Activated naive CD4-positive, alpha-beta T cell treated with anti-CD3 and anti-CD28 coated beads, Interleukin-2, amount 50 U/mL, for 16 hours (primary cell): ENCODE measurements at places on chromosomes 5 and 9.

DNA sequence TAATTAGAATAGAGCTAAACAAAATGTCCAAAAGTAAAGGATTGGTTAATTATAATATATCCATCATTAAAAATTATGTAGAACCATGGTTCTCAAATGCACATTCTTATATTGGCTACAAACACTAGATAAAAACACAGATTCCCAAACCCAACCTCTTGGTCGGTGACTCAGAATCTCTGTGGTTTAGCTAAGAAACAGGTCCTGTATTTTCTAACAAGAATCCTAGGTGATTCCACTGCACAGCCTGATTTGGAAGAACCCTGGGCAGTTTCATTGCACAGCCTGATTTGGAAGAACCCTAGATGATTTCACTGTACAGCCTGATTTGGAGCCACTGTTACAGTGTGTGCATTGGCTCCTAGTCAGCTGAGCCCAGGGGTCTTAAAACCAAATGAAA lies 67.9 kb downstream of the KIAA1958 start:
- DNase-seq, result no peak

DNA sequence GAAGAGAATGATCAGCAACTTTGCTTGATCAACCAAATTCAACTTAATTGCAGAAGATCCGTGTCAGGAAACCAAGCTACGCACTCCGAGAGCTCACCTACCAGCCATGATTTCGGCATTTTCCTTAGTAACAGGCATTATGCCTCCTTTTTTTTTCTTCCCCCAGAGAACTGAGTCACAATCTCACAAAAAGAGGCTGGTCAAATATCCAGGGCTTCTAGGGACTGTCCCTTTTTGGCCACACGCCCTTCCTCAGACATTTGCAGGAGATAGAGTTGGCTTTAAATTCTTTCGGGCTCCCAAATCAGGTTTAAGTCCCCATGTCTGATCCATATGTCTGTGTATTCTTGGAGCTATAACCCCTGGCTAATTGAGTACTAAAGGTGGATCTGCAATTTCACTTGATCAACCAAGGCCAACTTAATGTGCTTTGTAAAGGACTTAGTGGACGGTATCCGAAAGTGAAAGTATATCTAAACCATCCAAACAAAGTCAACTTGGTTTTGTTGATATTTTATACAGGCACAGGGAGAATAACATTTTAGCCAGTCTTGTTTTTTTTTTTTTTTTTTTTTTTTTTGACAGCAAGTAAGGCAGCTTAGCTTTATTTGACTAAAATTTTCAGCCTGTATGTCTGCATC lies 100.8 kb upstream of the TBCA start:
- no peak for DNase-seq

DNA sequence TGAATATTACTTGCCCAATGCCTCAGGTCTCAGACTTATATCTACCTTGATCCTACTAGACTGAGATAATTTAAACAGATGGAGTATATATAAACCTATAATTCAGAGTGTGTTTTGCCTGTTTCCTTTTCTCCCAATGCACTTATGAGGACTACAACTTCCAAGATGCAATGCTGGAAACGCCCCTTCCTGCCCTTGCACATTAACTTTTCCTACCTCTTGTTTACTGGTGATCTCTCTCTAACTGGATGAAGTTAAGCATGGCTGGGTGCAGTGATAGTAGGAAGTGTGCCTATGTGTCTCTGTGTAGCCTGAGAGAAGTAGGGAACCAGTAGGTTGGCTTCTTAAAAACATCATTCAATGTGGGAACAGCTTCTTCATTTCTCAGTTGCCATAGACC lies 115.2 kb downstream of the SVEP1 start:
- no peak for DNase-seq

GRCh38 chr5:132008961-132009680 lies 2.3 kb downstream of the ACSL6 start:
- peak; percentile 9 for DNase-seq

GRCh38 chr9:87602933-87603643 lies 105.4 kb downstream of the DAPK1 start:
- no peak for DNase-seq

DNA sequence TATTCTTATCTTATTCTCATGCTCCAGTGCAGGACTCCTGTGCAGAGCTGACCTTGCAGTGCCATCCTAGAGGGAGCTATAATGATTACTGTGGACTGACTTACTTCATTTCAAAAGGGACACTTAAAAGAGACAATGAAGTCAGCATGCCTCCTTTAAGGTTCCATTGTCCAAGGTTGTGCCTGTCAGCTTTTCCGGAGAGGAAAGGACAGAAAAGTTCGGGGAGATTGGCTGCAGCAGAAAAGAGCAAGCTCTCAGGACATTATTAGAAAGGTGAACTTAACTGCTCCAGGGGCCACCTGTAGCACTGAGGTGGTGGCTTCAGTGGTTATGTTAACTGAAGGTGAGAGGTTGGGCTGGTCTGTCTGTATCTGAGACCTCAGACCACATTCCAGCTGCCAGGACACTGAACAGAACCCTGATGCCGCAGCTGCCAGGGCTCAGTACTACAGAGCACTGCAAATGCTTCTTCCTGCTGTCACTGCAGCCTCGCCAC lies 112.9 kb downstream of the ST8SIA4 start:
- DNase-seq, result no peak

DNA sequence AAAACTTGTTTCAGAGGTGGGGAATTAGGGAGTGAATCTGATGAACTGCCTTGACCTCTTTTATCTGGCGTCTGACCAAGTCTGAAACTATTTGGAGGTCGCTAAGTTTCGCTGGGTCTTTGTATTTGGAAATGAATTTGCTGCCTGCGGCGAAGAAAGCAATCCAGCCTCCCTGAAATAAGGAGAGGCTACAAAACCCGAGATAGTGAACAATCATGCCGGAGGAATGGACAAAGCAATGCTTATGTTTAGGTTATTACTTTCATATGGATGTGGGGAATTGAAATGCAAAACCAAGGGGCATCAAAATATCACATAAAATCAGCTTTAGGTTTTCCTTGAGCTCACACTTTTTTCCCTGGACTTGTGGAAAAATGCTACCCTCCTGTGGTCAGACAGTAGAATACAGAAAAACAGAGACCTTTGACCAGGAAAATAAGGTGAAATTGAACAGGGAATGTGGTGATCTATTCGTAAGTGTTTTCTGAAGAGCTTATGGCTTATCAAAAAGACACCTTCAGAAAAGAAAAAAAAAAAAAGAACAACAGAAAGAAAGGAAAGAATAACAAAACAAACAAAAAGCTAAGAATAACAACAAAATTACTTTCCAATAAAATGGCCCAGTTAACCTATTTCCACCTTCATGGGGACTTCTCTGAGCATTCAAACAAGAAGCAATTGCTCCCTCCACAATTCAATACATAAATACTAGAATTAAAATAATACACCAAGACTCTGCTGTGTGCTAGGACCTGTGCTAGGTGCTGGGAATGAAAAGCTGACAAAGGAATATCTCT lies 68.6 kb upstream of the DPYSL3 start:
- no peak for DNase-seq

DNA sequence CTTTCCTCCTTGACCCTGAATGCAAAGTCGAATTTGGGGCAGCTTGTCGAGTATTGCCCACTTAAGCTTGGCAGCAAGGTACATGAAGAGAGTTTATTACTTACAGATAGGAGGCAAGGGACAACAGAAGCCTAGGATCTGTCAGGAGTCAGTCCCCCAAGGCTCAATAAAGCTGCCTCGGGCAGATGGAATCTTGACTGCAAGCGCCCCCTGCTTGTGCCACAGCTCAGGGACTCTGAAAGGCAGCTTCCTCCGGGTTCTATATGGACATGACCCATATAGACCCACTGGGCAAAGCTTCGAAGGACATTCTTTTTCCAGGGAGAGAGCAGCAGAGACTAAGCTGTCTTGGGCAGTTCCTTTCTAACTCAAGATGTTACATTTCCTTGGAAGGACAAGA lies 971.5 kb downstream of the EFNA5 start:
- DNase-seq, result no peak

DNA sequence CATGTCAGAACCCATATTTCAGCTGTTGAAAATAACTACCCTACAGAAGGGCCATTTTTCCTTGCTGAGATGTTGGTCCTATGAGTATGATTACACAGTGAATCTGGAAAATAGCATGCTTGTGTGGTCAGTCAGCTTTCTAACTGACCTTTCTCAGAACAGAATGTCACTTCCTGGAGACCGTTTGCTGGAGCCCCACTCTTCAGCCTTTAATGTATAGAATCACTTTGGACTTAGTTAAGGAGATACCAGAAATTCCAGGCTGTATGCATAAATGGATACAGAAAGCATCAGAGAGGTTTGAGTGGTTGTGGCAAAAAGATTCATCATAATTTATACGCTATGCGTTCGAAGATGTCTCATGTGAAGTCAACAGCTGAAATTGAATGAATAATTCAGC lies 488.1 kb downstream of the EBF1 start:
- no peak for DNase-seq

GRCh38 chr5:152246401-152246800 lies 158.7 kb downstream of the NMUR2 start:
- DNase-seq, result no peak

- no peak for DNase-seq
Measured at GRCh38 chr9:31372799-31373587, 1011.5 kb upstream of the ACO1 start.

GRCh38 chr5:142484821-142485387 lies 160.1 kb upstream of the SPRY4 start:
- no peak for DNase-seq

DNA sequence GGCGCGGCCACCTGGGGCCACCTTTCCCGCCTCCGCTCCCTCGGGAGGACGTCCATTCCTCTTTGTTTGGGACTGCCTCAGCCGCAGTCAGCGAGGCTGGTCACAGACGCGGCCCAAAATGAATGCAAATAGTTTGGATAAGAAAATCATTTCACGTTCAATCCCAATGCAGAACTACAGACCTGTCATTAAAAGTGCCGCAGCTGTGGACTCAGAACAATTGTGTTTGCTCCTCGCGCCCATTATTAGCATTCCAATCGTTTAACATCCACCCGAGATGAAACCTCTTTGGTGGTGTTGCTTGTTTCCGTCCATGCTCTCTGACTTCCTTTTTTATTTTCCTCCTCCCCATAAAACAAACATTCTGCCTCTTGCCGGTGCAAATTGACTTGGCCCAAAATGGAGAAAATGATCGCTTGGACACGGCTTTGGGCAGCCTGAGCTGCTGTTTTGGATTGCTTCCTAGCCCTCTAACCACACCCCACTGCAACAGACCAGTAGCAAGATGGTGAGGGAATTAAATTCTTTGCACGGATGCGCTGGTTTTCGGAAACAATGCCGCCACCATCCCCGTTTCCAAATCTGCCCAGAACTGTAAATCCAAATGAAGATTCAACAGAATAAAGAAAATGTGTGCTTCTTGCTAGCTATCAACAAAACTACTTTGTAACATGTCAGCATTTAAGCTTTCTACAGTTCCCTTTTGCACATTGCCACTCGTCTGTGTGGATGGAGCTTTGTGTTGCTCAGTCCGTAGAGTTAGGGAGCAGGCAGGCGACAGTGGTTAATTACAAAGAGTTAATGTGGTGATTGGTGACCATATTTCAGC lies 784 bp downstream of the NLN start:
- no peak for DNase-seq

DNA sequence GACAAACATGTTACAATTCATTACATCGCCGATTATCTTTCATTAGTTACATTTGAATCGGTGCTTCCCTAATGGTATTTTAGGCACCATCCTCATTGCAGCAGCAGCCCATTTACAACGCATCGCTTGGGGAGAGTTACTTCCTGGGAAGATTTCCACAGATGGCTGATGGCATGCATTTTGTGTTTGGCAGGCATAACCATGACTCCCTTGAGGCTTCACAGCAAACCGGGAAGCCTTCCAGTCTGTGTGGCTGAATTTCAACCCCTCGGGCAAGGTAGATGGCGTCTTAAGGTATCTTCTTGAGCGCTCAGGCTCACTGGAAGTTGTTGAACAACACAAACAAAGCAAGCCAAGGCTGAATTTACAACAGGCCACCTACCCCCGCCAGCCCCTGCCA lies 1.6 kb upstream of the DNAH5 start:
- DNase-seq, result no peak

DNA sequence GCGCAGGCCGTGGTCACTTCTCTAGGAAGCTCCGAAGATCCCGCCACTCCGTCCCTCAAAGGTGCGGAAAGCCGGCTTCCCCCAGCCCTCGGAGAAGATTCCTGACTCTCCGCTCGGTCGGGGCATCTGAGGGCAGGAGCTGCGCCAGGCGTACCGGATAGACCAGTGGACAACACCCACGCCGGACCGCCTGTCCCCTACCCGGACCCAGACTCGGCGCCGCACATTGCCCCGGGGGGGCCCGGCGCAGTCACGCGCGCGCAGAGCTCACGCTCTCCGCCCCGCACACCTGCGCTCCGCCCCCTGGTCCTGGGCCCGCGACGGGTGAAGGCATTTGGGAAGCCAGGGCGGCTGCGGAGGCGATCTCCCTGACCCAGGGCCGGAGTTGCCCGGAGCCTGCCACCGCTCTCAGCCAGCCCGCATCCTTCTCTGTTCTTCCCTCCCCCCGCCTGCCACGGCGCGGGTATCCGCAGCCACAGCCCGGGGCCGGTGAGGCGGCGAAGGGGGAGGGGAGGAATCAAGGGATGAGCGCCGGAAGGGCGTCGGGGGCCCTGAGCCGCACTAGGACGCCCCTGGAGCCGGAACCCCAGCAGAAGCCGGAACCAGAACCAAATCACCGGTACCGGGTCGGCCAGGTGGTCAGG lies 448 bp downstream of the RELL2 start:
- DNase-seq, result peak; percentile 74

DNA sequence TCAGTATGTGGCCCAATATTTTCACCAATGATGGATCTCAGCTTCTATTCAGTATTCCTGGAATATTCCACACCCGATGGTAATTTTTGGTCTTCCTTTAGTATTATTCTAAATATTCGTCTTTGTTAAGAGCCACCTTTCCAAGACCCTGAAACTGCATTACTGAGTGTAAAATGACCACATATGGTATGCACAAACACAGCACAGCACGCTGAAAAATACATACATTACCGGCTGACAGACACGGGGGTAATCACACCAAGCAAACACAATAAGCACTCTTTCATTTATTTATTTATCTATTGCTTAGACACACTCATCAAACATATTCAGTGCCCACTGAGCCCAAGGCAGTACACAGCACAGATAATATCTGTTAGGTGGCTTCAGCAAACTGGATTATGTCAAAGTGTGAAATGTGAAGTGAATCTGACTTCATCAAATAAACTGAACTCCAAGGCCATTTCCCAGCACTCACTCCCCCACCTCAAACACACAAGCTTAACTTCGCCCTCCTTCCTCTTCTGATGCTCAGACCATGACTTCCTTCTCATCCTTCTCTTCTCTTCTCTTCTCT lies 1637.8 kb upstream of the C9orf72 start:
- no peak for DNase-seq

GRCh38 chr5:90092734-90093133 lies 316.8 kb downstream of the CETN3 start:
- DNase-seq, result no peak
